ENCODE measurements at places on chromosomes 5 and 9. TPM values are rescaled to one million over a fixed set of nuclear protein-coding genes. Genes with fewer than 3 reads are reported as not detected.

GRCh38 chr5:165996201-165996875, 2295.1 kb upstream of the WWC1 start:
- DNase-seq, result no peak

Gene OCLN
- total RNA-seq, result 3.0 TPM

Gene STK32A
- 2.3 TPM for total RNA-seq

GRCh38 chr5:150213530-150213929, 23.7 kb downstream of the SLC6A7 start:
- peak; percentile 63 for DNase-seq

Gene PCDHB2
- total RNA-seq, result 0.82 TPM

GRCh38 chr5:16234598-16234997, 55.0 kb upstream of the MARCHF11 start:
- DNase-seq, result no peak

DNA sequence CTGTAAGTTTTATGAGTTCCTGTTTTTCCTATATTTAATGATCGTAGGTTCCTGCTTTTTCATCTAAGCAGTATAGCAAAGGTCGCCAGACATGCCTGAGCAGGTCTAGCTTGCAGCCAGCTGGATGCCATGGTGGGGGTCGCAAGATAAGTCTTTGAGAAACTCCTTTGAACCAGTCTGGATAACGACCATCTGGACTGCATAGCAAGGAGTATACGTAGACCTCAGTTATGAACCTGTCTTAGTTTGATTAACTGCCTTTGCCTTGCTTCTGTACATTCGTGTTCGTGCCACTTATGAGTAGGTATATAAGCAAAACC, 8.4 kb upstream of the SPATA31E1 start:
- no peak for DNase-seq

DNA sequence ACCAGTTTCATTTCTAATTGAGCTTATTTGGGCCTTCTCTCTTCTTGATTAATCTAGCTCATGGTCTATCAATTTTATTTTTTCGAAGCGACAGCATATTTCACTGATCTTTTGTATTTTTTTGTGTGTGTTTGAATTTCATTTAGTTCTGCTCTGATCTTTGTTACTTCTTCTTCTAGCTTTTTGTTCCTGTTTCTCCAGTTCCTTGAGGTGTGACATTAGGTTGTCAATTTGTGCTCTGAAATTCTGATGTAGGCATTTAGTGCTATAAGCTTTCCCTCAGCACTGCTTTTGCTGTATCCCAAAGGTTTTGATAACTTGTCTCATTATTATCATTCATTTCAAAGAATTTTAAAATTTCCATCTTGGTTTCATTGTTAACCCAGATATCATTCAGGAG, 67.3 kb downstream of the STRBP start:
- no peak for DNase-seq

- DNase-seq, result no peak
These were observed 37.0 kb upstream of the RAB3C start for GRCh38 chr5:58545912-58546311.

GRCh38 chr9:69995846-69996245, 47.8 kb upstream of the MAMDC2 start:
- no peak for DNase-seq

DNA sequence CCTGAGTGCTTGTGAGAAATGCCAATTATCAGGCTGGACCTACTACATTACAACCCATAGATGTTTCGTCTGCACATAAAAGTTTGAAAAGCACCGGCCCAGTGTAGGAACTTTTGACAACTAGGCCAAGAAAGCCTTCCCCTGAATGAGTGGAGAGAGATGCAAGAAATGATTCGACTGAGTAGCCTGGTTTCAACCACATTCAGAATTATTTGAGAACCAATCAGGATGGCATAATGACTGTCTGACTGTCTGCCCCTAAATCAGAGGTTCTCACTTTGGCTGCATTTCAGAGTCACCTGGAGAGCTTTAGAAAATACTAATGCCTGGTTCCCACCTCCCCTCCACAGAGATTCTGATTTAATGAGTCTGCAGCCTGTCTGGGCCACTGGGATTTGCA, 61.1 kb downstream of the FRMD3 start:
- no peak for DNase-seq

GRCh38 chr9:131764568-131764967, 24.7 kb upstream of the RAPGEF1 start:
- DNase-seq, result no peak

Gene ACTL7B
- total RNA-seq, result not detected

Gene TSSK1B
- total RNA-seq, result 1.4 TPM

- DNase-seq, result no peak
These were observed 190.3 kb upstream of the NMUR2 start for GRCh38 chr5:152595405-152595804.

DNA sequence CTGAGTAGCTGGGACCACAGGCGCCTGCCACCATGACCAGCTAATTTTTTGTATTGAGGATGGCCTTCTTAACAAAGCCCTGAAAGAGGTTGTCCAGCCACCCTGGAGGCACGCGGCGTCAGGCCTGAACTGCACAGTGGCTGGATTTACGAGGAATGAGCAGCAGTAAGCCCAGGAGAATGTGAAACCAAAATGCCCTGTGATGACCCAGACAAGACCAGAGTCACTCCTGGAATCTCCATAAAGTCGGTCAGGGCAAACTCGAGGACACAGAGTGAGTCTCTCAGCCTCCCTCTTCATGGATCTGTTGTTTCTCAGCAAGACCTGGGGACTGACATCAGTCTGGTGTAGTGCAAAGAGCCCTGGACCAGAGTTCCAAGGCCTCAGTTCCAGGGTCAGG, 53.2 kb upstream of the C5orf58 start:
- no peak for DNase-seq

Gene SIMC1
- 1.8 TPM for total RNA-seq

GRCh38 chr9:84152204-84152603, 171.6 kb downstream of the RMI1 start:
- DNase-seq, result no peak

DNA sequence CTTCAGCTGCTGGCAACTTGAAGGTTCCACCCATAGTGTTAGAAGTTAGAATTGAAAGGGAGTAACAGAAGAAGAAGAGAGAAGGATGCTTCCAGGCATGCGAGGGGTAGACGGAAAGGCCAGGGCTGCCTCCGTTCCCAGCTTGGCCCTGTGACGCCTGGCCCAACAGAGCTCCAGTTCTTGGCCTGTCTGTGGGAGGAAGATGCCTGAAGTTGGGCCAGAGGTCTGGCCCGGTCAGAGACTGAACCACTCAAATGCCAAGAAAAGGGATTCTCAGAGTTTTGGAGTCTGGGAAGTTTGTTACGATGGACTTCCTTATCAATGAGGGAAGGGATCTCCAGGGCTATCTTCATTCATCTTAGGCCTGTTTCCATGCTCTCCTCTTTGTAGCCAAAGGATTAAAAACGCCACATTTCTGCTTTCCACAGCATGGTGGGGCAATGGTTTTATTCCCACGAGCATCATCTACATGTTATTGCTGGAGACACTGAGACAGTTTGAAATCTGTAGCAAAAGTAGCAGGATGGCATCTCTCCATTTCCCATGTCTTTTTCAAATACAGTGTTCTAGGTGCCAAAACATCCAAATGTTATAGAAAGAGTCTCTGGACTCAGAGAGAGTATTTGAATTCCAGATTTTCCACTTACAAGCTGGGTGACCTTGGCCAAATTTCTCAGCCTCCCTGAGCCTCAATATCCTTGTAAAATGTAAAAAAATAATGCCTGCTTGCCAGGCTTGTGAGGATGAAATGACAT, 65.4 kb upstream of the ANKRD55 start:
- no peak for DNase-seq

Gene SPATA24
- 2.0 TPM for total RNA-seq

Gene TAF1L
- total RNA-seq, result not detected

Gene PKN3
- 3.6 TPM for total RNA-seq

- no peak for DNase-seq
These were observed 977 bp upstream of the DPP7 start for GRCh38 chr9:137115394-137116026.

Gene SLC6A3
- not detected for total RNA-seq

- DNase-seq, result no peak
These were observed 29.5 kb downstream of the GOLPH3 start for GRCh38 chr5:32144378-32145207.

Gene FBXO4
- total RNA-seq, result 10.5 TPM

GRCh38 chr5:83540105-83540504, 68.6 kb downstream of the VCAN start:
- peak; percentile 50 for DNase-seq

Gene PHYHD1
- total RNA-seq, result 13.1 TPM

GRCh38 chr5:105639068-105639467, 2031.7 kb downstream of the EFNA5 start:
- DNase-seq, result no peak

GRCh38 chr5:40775085-40775845, 19.5 kb upstream of the TTC33 start:
- no peak for DNase-seq

Gene CYLC2
- not detected for total RNA-seq

DNA sequence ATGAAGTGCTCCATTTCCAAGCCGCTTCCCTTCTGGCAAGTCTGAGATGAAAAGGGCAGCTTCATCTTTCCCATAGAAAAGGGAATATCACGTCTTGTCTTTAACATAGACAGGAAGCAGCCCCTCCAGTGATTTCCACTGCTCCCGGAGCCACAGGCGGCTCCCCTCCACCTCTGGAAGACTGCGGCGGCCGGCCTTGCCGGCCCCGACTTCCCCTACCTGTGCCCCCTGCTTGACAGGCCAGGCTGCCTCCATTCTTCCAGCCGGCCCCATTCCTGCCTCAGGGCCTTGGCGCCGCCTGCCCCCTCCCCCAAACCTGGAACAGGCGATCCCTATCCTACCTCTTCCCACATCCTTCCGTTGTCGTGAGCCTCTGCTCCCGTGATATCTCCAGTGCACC, 141.8 kb downstream of the ZNF354C start:
- no peak for DNase-seq

Gene CAMK4
- 2.9 TPM for total RNA-seq

Gene SLC34A3
- total RNA-seq, result not detected

DNA sequence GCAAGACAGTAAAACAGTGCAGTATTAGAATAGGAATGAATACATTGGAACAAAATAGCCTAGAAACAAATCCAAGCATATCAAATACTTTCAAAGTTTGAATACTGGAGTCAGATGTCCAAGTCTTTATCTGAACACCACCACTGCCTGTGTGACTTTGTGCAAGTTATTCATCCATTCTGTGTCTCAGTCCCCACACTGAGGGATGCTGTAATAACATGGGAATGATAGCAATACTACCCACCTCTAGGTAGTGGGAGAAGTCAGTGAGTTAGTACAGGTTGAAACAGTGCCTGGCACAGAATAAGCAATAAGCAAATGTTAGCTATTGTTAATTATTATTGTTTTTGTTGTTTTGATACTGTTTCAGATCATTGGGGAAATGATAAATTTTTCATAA, 130.9 kb downstream of the SUSD1 start:
- DNase-seq, result peak; percentile 52

GRCh38 chr5:63398346-63398745, 563.9 kb downstream of the HTR1A start:
- DNase-seq, result no peak

GRCh38 chr5:53507013-53507412, 26.6 kb downstream of the FST start:
- no peak for DNase-seq

DNA sequence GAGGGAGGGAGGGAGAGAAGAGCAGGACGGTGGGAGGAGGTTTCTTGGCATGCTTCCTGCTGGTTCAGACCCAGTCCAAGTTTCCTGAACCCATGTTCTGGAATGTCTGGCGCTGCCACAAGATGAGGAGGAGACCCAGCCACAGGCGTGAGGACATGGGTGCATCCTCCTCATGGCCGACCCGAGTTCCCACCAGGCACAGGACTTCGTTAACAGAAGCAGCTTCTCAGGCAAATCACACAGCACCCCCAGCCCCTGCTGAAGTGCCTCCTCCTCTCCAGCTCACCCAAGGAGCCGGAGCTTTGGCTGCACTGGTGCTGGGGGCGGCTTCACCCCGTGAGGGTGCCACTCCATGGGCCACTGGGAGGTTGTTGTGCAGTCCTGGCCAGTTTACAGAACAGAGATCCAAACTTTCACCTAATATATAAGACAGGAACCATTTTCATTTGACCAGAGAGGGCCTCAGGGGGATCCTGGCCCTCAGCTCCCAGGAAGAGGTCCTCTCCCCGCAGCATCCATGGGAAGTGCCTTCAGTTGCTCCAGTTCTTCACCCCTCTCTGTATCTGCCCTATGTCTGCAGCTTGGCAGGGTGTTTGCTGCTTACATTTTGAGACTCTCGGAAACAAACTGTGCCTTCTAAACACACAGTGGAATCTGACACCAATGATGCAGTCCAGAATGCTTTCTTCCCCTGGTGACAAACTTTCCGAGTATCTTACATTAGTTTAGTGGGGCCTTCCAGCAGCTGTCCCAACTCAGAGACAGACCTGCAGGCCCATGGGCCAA, 10.2 kb upstream of the NKD2 start:
- DNase-seq, result no peak

DNA sequence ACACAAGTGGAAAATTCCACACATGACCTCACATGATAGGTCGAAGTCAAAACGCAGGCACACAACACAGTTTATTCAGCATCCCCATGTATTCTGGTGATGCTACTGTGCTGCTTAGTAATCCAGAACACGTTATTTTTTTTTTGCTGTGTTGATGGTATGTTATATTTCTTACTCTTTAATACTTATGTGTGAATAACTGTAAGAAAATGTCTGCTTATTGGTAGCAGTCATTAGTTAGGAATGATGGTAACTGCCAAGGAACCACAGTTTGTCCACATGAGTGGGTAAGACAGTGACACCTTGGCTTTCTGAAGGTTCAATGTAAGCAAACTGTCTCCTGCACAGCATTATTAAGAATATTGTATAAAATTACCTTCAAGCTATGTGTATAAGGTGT, 107.7 kb upstream of the DAPK1 start:
- DNase-seq, result no peak

DNA sequence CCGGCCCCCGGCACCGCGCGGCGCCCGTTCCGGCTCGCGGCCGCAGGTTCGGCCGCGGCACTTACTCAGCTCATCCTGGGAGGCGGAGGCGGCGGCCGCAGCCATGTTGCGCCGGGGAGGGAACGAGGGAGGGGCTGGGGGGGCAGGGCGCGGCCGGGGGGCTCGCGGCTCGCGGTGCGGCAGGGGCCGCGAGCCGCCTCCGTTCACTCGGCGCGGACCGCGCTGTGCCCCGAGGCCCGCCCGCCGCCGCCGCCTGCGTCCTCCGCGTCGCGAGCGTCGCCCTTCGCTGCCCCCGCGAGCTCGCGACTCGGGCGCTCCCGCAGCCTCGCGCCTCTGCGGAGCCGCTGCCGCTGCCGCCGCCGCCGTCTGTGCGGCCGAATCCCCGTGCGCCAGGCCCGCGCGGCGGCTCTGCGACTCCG, 735 bp downstream of the ECPAS start:
- no peak for DNase-seq
